ENCODE measurements at places on chromosomes 4 and X.

DNA sequence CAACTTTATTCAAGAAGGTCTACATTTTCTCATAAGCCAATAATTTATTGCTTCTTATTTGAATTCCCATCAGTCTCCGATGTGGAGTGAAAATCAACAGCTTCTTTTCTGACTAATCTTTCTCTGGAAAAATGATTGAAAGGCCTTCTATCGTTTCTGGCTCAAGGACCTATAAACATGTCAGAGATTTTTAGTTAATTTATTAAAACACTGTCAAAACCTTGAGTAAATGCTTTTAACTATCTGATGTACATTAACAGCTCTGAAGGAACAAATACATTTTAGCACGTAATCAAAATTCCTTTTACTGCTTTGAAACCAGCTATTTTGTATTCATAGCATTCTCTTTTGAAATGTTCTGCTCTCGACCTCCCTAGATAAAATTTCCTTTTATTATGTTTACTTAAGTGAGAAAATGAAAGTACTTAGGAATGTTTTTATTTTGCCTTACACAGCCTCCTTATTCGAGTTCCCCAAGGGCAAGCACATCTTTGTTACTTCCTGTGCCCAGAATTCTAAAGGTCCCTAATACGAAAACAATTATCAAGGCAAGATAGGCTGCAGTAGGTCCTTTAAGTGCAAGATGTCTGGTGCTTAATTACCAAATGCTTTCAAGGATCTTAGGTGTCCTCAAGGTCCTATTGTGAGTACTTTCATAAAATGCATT is 3.1 kb upstream of the ZFX start:
- no peak for DNase-seq

- no peak for DNase-seq
These were observed 189.9 kb upstream of the RBPJ start for GRCh38 chr4:26130841-26131432.

GRCh38 chr4:98599617-98600205 is 58.7 kb downstream of the TSPAN5 start:
- DNase-seq = no peak

DNA sequence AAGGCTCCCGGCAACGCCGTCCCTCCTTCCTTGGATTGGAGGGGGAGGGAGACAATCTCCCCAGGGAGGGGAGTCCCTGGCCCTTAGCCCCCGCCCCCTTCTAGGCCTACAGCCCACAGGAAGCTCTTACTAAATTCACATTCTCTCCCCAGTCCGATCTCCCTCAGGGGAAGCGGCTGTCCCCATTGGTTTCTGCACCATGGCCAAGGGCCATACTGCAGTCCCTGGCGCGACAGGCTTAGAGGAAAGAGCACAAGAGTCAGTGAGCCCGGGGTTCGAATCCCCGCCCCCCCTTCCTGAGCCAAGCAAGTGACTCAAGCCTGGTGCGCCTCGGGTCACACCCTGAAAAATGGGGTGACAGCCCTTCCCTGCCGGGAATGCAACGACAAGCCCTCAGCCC is 1.1 kb downstream of the ABLIM2 start:
- no peak for DNase-seq

DNA sequence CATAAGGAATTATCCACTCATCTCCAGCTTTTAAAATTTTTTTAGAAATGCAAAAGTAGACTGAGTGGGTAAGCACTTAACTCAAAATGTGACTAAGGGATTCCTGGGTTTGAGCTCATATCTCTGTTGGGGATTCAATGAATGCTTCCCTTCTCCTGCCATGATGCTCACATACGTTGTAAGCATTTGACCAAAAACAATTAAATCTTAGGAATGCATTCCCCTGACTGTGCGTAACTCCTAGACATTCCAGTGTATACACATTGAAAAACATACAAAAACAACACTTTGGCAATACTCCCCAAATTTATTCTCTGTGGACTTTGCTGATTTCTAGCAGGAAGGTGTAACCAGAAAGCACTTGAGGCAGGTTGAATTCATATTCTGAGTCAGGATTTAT is 29.8 kb downstream of the SPANXA2 start:
- no peak for DNase-seq

- DNase-seq = no peak
These were observed 343.9 kb upstream of the NOCT start for GRCh38 chr4:138671606-138672084.

DNA sequence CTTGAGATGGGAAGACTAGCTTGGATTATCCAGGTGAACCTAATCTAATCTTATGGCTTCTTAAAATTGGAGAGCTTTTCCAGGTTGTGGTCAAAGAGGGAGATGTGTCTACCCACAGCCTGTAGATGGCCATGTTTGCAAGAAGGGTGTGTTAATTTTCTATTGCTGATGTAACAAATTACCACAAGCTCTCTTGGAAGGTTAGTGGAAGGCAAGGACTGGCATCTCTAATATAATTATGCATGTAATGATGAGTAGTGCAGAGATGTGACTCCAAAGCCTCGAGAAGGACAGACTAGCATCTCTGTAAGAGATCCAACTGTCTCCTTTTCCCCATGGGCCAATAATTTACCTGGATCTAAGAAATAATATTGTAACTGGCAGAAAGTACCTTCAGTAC is 3.2 kb upstream of the ADH1B start:
- no peak for DNase-seq

GRCh38 chr4:51845055-51845426 is 2.1 kb downstream of the DCUN1D4 start:
- DNase-seq = no peak

- DNase-seq = no peak
These were observed 65.0 kb downstream of the INPP4B start for GRCh38 chr4:142781114-142781513.

DNA sequence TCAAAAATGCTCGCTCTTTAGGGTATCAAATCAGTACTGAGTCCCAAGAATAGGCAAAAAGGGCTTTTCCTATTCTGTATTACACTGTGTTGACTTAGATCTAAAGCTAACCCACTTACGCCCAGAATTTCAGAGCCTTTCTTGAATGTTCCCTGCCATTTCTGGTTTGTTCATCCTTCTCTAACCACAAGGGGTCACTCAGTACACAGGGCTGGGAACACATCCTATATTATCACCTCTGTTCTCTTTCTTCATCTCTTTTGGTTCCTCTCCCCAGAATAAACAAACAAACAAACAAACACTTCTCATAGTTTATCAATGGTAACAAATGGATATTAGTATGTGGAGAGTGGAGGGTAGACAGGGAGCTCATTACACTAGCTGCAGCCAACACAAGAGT is 25.5 kb upstream of the MORC4 start:
- DNase-seq = no peak

GRCh38 chr4:72302981-72303704 is 265.9 kb downstream of the ADAMTS3 start:
- DNase-seq = no peak

- DNase-seq = no peak
These were observed 36.1 kb downstream of the SCML1 start for GRCh38 chrX:17773221-17773876.

- no peak for DNase-seq
These were observed 26.3 kb downstream of the CXCL2 start for GRCh38 chr4:74072739-74073138.

GRCh38 chr4:86243750-86244149 is 116.1 kb downstream of the MAPK10 start:
- no peak for DNase-seq

GRCh38 chr4:148258535-148258934 is 183.7 kb downstream of the NR3C2 start:
- no peak for DNase-seq

GRCh38 chr4:3502941-3503936 is 29.0 kb downstream of the LRPAP1 start:
- no peak for DNase-seq

- no peak for DNase-seq
These were observed 55.4 kb downstream of the CLCN3 start for GRCh38 chr4:169675825-169676224.

GRCh38 chrX:110965409-110966090 is 130.4 kb upstream of the PAK3 start:
- no peak for DNase-seq

GRCh38 chr4:68905939-68906779 is 45.4 kb downstream of the UGT2A3 start:
- no peak for DNase-seq
